ENCODE measurements at places on chromosomes 7 and 10. TPM values are rescaled to one million over a fixed set of nuclear protein-coding genes. Genes with fewer than 3 reads are reported as not detected.
A peak's percentile ranks its signal among the peaks of the same experiment; 100 is the strongest.

DNA sequence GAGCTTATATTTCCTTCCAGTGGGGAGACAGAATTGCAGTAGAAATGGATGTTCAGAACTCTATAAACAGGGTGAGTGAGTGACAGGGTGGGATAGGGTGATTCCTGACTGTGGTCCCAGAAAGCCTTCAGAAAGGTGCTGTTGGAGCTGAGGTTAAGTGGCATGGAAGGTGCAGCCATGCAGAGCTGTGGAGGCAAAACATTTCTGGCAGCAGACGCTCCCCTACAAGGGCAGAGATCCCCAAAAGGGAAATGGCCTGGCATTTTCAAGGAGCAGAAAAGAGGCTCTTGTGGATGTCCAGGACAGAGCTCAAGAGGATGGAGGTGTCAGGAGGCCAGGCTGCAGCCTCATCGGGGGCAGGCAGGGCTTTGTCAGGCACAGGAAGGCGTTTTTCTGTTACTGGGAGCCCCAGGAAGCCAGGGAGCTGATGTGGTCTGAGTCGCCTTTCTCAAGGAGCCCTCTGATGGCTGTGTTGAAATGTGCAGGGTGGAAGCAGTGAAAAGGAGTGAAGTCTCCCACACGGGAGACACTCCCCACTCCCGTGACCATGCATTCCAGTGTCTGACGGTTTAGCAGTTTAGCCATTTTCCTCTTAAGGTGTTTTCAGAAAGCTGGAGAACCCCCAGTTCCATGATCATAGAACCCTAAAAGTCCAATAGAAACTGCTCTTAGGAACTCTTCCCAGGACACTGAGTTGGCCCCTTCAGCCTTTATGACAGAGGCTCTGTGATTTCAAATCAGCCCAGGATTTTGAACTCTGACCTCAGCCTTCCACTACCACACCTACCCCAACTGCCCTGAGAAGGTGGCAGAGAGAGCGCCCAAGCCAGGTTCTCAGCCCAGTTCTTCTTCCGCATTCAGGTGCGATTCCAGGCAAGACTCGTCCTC lies 96.2 kb downstream of the C10orf105 start:
- H3K27ac ChIP-seq = no peak overlapping the region
- peak; percentile 59 for DNase-seq
- H3K27me3 ChIP-seq = no peaks in the 10 kb centered on the region
- no peak overlapping the region for H3K4me3 ChIP-seq
- H3K36me3 ChIP-seq = no peaks in the 10 kb centered on the region

Gene PDE6C
- total RNA-seq = not detected

Gene EPDR1
- total RNA-seq = 5.2 TPM

DNA sequence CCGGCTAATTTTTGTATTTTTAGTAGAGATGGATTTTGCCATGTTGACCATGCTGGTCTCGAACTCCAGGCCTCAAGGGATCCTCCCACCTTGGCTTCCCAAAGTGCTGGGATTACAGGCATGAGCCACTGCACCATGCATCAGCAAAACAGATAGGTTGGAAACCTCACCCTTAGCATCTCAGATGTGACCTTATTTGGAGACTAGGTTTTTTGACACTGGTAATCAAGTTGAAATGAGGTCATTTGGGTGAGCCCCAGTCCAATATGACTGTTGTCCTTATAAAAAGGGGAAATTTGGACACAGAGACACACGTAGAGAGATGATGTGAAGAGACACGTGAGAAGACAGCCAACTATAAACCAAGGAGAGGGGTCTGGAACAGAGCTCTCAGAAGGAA lies 42.5 kb upstream of the TPST1 start:
- no peak overlapping the region for H3K4me3 ChIP-seq
- no peak overlapping the region for H3K27ac ChIP-seq
- 0 out of 2 replicates have a peak, but pooled peaks cover under 1% of the 10 kb centered on the region for H3K4me1 ChIP-seq
- no peaks in the 10 kb centered on the region for H3K27me3 ChIP-seq

GRCh38 chr10:6796231-6796630 lies 216.2 kb upstream of the PRKCQ start:
- no peaks in the 10 kb centered on the region for H3K4me1 ChIP-seq
- DNase-seq = no peak
- no peak overlapping the region for H3K4me3 ChIP-seq
- H3K27me3 ChIP-seq = no peaks in the 10 kb centered on the region

GRCh38 chr7:37081436-37081835 lies 357.1 kb upstream of the AOAH start:
- H3K27ac ChIP-seq = no peak overlapping the region
- no peaks in the 10 kb centered on the region for H3K36me3 ChIP-seq
- DNase-seq = no peak
- no peak overlapping the region for H3K4me3 ChIP-seq
- no peaks in the 10 kb centered on the region for H3K27me3 ChIP-seq

Gene MCM10
- total RNA-seq = 3.4 TPM

Gene AKR1D1
- not detected for total RNA-seq

Gene DGKB
- total RNA-seq = 0.65 TPM

Gene LIPN
- not detected for total RNA-seq

DNA sequence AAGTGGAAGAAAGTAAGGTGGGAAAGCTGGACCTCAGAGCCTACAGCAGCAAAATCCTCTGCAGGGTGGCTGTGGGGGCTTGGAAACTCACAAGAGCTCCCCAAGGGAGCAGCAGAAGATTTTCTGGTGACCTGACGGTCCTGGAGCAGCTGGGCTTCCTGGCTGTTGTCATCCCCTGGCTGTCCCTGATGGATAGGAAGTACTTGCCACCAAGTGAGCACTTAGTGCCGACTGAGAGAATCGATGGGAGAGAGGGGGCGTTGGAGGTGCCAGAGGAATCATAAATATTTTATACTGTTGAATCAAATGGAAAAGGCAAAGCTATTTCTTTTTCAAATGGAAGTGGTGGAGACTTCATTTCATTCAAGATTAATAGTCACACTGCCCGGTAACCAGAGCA lies 167.1 kb upstream of the ITGB1 start:
- H3K4me3 ChIP-seq = no peak overlapping the region
- peaks cover 41% of the 10 kb centered on the region for H3K4me1 ChIP-seq
- no peak for DNase-seq
- no peaks in the 10 kb centered on the region for H3K27me3 ChIP-seq

- H3K4me3 ChIP-seq = no peak overlapping the region
- H3K36me3 ChIP-seq = no peaks in the 10 kb centered on the region
- no peaks in the 10 kb centered on the region for H3K27me3 ChIP-seq
Measured at GRCh38 chr7:13016592-13017332, 329.3 kb downstream of the ARL4A start.

GRCh38 chr10:17387861-17388503 lies 66.4 kb downstream of the ST8SIA6 start:
- H3K4me3 ChIP-seq = no peak overlapping the region
- H3K36me3 ChIP-seq = no peaks in the 10 kb centered on the region
- no peaks in the 10 kb centered on the region for H3K4me1 ChIP-seq
- no peak for DNase-seq
- no peaks in the 10 kb centered on the region for H3K27me3 ChIP-seq
- no peak overlapping the region for H3K27ac ChIP-seq

DNA sequence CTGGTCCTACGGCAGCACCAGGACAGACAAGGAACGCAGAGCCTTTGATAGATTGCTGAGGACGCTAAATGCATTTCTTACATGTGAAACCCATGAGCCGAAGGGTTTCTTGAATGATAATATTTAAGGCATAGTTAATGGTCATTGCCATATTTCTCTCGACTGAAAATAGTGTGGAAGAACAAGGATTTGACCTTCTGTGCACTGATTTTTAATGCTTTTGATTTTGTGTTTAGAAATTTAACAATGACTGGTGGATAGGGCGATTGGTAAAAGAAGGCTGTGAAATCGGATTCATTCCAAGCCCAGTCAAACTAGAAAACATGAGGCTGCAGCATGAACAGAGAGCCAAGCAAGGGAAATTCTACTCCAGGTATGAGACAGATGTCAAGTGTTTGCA lies 150.8 kb downstream of the NSUN6 start:
- no peak overlapping the region for H3K4me3 ChIP-seq
- H3K27ac ChIP-seq = no peak overlapping the region
- no peaks in the 10 kb centered on the region for H3K4me1 ChIP-seq
- no peak for DNase-seq
- no peaks in the 10 kb centered on the region for H3K36me3 ChIP-seq

Gene OR6V1
- total RNA-seq = not detected

- no peak overlapping the region for H3K27ac ChIP-seq
- H3K4me1 ChIP-seq = no peaks in the 10 kb centered on the region
- H3K4me3 ChIP-seq = no peak overlapping the region
- H3K27me3 ChIP-seq = no peaks in the 10 kb centered on the region
- DNase-seq = peak; percentile 35
- no peaks in the 10 kb centered on the region for H3K36me3 ChIP-seq
Measured at GRCh38 chr10:4018054-4018511, 233.1 kb upstream of the KLF6 start.

GRCh38 chr7:124322561-124322960 lies 289.7 kb upstream of the TMEM229A start:
- no peak overlapping the region for H3K4me3 ChIP-seq
- DNase-seq = no peak
- no peaks in the 10 kb centered on the region for H3K4me1 ChIP-seq
- no peak overlapping the region for H3K27ac ChIP-seq
- no peaks in the 10 kb centered on the region for H3K27me3 ChIP-seq

Gene IGF2BP3
- 13.7 TPM for total RNA-seq

DNA sequence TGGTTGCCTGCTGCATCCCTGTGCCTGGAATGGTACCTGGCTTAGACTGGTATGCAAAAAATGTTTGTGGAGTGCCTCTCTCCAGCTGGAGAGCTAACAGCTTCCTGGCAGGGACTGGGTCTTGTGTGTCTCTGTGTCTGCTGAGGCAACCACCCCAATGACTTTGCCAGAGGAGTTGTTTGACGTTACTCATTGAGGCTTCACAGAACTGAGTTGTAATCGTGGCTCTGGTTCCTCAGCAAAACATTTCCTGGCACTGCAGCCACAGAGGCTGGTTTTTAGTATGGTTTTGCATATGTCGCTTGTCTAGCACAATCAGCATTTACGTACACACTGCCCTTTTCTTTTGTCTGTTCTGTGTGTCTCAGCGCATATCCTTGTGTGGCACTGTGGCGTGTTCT lies 7.5 kb downstream of the ZNF282 start:
- peaks cover 11% of the 10 kb centered on the region for H3K4me1 ChIP-seq
- H3K36me3 ChIP-seq = peaks cover 51% of the 10 kb centered on the region
- peak; percentile 75 for DNase-seq
- no peaks in the 10 kb centered on the region for H3K27me3 ChIP-seq

- peaks cover 17% of the 10 kb centered on the region for H3K4me1 ChIP-seq
- H3K27me3 ChIP-seq = no peaks in the 10 kb centered on the region
- no peak for DNase-seq
- H3K27ac ChIP-seq = no peak overlapping the region
- no peaks in the 10 kb centered on the region for H3K36me3 ChIP-seq
Measured at GRCh38 chr10:71849461-71849908, 1.6 kb downstream of the PSAP start.

- no peaks in the 10 kb centered on the region for H3K36me3 ChIP-seq
- H3K4me1 ChIP-seq = peaks cover 18% of the 10 kb centered on the region
- H3K4me3 ChIP-seq = peak overlapping the region; percentile 69
- no peak overlapping the region for H3K27ac ChIP-seq
- peaks cover 30% of the 10 kb centered on the region for H3K27me3 ChIP-seq
Measured at GRCh38 chr7:107661081-107661864, 645 bp downstream of the SLC26A4 start.

DNA sequence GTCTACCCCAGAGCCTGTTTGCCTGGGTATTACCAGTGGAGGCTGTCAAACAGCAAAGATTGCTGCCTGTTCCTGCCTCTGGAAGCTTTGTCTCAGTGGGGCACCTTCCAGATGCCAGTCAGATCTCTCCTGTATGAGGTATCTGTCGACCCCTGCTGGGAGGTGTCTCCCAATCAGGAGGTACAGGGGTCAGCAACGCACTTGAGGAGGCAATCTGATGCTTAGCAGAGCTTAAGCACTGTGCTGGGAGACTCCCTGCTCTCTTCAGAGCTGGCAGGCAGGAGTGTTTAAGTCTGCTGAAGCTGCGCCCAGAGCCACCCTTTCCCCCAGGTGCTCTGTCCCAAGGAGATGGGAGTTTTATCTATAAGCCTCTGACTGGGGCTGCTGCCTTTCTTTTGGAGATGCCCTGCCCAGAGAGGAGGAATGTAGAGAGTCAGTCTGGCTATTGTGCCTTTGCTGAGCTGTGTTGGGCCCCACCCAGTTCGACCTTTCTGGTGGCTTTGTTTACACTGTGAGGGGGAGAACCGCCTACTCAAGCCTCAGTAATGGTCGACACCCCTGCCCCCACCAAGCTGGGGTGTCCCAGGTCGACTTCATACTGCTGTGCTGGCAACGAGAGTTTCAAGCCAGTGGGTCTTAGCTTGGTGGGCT lies 62.2 kb downstream of the PPP1R9A start:
- no peaks in the 10 kb centered on the region for H3K36me3 ChIP-seq
- H3K4me1 ChIP-seq = peaks cover 30% of the 10 kb centered on the region
- DNase-seq = no peak
- H3K27me3 ChIP-seq = no peaks in the 10 kb centered on the region
- H3K27ac ChIP-seq = no peak overlapping the region
- H3K4me3 ChIP-seq = no peak overlapping the region

- H3K4me1 ChIP-seq = no peaks in the 10 kb centered on the region
- H3K27ac ChIP-seq = no peak overlapping the region
- H3K4me3 ChIP-seq = no peak overlapping the region
- no peaks in the 10 kb centered on the region for H3K27me3 ChIP-seq
- no peak for DNase-seq
- no peaks in the 10 kb centered on the region for H3K36me3 ChIP-seq
Measured at GRCh38 chr7:78783179-78783962, 670.1 kb downstream of the MAGI2 start.

GRCh38 chr7:78222001-78222751 lies 423.6 kb downstream of the PHTF2 start:
- peaks cover 42% of the 10 kb centered on the region for H3K4me1 ChIP-seq
- H3K27ac ChIP-seq = peak overlapping the region; percentile 25
- peak; percentile 60 for DNase-seq
- H3K36me3 ChIP-seq = no peaks in the 10 kb centered on the region
- H3K4me3 ChIP-seq = peak overlapping the region; percentile 23
- no peaks in the 10 kb centered on the region for H3K27me3 ChIP-seq

Gene MICALL2
- total RNA-seq = 10.6 TPM

GRCh38 chr7:18895456-18895855 lies 222.0 kb downstream of the TWIST1 start:
- peak; percentile 79 for DNase-seq
- H3K27ac ChIP-seq = peak overlapping the region; percentile 41
- H3K27me3 ChIP-seq = no peaks in the 10 kb centered on the region
- peak overlapping the region; percentile 51 for H3K4me3 ChIP-seq
- no peaks in the 10 kb centered on the region for H3K36me3 ChIP-seq
- peaks cover 32% of the 10 kb centered on the region for H3K4me1 ChIP-seq

Gene UNC5B
- total RNA-seq = 6.5 TPM

Gene ECD
- total RNA-seq = 21.3 TPM

DNA sequence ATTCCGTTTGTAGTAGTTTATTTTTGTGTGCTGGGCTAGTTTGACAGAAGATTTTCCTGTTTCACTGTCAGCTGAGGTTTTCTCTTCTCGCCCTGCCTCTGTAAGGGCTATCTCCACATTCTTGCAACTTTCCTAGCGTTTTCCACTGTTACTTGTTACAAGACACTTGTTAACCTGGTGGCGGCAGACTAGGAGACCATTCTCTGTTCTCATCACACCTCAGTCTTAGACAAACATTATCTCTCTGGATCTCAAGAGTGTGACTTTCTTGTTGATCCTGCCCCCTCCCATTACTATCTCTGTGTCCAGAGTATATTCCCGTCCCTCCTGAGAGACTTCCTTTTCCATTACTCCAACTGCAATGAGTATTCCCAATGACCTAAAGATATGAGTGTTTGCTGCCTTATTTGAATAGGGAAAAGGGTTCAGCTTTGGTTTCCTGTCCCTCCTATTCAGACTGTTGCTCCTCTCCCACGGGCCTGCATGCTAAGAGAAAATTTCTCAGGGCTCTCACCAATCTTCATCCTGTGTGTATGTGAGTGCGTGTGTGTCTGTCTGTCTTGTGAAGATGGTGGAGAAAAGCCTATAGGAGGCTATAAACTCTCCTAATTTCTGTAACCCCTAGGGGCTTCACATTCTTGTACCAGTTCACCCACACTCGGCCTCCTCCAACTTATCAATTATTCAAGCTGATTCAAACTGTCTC lies 722.4 kb upstream of the POT1 start:
- H3K36me3 ChIP-seq = no peaks in the 10 kb centered on the region
- H3K27ac ChIP-seq = no peak overlapping the region
- H3K27me3 ChIP-seq = no peaks in the 10 kb centered on the region
- no peak overlapping the region for H3K4me3 ChIP-seq

Data from GM23248 (cell line).